ENCODE measurements at places on chromosomes 13 and 19.

DNA sequence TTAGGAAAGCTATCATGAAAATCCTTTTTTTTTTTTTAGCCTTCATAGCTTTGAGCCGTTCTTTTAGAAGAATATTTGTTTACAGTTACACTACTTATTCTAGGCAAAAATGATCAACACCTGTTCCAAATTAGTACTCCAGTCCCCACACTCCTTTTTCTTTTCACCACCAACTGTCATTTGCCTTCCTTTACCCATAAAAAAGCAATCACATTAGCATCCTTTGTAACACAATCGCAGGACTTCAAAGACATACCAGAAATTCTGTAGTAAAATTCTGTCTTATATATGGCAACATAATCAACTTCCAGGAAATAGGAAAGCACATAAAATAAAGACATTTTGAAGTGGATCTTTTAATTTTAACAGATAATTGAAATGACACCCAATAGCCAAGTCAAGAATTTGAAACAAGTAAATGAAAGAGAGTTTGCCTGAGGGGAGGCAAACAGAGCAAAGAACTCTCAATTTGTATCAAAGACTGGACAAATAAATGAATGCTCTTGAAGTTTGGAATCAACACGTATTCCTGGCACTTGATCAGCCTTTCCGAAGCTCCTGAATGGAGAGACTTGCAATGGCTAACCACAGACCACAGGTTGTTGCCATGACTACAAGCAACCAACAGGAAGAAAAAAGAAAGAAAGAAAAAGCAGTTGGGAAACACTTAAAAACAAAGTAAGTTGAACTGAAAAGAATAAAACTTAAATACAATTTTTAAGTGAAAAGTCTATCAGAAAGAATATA, 206.8 kb downstream of the PCDH9 start:
- no peak for DNase-seq

DNA sequence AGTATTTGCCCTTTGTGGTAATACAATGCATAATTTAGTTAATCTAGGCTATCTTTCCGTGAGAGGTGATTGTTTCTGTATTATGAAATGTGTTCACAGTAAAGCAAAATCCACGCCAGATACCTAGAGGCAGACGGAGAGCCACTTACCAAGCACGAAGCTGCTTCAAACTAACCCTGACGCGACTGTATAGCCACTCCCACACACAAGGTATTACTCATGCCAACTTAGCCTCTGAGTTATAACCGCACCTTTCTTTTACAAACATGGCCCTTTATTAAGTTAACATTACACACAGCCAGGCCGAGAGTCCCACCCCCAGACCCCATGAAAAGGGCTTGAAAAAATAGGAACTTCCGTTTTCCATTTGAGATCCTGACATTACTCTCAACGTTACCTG, 185.7 kb downstream of the ABCC4 start:
- DNase-seq: no peak

GRCh38 chr19:45528149-45528743, 21.0 kb downstream of the VASP start:
- DNase-seq: no peak

DNA sequence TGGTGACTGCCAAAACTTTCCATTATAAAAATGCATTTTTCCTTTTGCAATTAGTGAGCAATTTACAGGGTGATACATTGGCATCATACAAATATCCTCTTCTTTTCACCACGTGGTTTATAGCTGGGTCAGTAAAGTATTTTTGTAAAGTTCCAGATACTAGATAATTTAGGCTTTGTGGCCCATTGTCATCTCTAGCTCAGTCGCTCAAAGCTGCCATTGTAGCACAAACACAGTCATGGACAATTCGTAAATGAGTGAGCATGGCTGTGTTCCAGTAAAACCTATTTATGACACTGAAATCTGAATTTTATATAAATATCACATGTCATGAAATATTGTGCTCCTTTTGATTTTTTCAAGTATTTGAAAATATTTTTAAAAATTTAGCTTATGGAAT, 162.9 kb downstream of the USP12 start:
- DNase-seq: no peak

DNA sequence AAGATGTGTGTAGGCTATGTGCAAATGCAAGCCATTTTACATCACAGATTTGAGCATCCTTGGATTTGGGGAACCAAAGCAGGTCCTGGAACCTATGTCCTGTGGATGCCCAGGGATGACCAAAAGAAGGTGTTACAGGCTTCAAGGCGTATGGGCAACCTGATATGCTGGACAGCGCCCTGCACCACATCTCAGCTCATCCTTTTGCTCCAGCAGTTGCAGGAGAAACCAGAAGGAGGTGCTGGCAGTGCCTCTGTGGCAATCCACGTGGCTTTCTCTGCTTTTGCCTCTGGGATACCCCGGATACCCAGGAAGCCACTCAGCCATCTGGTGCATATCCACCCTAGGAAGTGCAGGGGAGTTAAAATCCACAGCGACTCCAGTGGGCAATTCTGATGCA, 110.3 kb upstream of the VSTM2B start:
- no peak for DNase-seq

DNA sequence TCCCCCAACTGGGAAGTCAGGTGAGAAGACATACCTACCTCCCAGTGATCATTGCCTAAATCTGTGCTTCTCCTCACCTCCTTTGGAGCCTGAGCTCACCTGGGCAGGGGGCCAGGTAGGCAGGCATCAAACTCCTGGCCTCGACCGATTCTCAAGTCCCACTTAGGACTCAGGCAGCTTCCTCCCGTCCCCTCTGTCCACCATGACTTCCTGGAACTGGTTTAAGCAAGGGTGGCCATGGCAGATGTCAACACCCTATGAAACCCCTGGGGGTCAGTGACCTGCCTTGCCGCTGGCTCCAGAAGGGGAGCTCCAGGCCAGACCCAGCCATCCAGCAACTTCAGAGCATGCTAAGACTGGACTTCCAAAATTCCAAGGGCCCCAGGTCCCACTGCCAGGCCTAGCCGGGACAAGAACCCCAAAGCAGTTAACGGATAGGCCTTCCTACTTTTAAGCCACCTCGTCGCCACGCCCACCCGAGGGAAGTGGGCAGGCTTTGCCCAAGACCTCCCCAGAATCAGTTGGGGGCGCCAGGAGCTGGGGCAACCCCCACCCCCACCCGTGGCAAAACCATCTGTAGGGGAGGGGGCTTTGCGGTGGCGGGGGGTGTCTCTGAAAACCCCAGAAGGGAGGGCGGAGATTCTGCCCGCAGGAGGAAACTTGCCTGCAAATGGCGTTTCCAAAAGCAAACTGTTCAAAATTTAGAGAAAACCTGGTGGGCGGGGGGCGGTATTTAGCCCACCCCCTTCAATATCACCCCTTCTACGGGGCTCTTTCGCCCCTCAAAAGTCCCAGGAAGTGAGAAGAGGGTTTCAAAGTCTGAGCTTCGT, 657 bp downstream of the PLIN3 start:
- no peak for DNase-seq

DNA sequence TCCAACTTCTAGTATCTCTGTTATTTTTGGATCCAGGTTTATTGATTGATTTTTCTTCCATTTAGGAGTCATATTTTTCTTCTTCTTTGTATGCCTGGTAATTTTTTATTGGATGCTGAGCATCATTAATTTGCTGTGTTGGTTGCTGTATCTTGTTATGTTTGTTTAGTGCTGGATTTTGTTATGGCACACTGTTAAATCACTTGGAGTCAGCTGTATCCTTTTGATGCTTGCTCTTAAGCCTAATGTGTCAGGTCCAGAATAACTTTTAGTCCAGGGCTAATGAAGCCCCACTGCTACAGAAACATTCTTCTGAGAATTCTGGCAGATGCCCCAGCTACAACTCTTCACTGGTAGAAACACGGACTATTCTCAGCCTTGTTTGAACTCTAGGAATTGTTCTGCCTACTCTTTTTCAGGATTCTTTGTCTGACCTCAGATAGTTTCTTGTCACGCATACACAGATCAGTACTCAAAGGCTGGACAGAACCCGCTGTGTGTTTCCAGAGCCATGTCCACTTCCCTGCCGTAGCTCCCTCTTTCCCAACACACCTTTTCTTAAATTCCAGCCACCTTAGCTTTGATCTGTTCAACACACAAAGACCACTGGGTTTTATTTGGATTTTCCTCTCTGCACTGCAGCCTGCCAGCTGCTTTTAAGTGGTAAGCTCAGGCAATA, 137.1 kb upstream of the WASF3 start:
- no peak for DNase-seq

DNA sequence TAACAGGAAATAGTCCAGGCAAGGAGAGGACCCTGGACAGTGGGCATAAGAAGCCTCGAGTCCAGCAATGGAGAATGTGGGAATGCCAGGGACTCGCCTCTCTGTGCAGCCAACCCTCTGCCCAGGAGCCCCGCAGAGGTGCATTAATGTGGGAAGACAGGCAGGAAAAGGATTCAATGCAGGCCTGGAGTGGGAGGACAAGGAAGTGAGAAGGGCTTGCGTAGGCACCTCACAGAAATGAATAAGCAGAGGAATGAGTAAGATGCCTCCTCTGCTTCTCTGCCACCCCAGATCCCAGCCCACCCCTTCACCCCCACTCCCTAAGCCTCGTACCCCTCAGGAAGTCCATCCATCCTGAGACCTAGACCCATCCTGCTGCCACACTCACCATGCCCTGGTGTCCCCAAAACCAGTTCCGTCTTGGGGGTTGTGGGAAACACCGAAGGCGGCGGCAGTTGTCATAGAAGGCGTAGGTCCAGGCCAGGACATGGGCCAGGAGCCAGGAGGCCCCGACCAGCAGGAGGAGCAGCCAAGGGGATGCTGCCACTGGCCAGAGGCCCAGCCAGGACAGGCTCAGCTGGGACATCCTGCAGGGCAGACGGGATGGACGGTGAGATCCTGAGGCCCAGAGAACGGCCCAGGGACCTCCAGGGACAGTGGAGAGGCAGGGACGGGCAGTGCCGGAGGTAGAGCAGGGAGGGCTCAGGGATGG, 692 bp downstream of the CYP4F2 start:
- no peak for DNase-seq

DNA sequence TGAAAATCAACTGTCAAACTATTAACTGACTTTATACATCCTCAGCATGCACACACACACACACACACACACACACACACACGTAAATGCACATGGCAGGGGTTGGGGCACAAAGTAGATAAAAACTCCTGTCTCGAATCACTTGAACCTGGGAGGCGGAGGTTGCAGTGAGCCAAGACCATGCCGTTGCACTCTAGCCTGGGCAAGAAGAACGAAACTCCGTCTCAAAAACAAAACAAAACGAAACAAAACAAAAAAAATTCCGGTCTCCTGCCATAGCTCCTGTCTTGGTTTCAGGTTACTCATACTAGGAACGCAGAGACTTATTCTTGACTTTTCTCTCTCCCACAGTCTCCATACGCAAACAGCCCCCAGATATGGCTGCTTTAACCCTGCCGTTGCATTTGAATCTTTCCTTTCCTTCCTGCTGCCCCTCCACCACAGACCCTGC, 148.9 kb downstream of the SHISA2 start:
- no peak for DNase-seq

GRCh38 chr19:34256835-34257558, 2.6 kb downstream of the GARRE1 start:
- no peak for DNase-seq

- no peak for DNase-seq
Observed at GRCh38 chr13:72745260-72745659, 17.5 kb downstream of the BORA start.

GRCh38 chr13:94232956-94233355, 246.5 kb downstream of the DCT start:
- no peak for DNase-seq

DNA sequence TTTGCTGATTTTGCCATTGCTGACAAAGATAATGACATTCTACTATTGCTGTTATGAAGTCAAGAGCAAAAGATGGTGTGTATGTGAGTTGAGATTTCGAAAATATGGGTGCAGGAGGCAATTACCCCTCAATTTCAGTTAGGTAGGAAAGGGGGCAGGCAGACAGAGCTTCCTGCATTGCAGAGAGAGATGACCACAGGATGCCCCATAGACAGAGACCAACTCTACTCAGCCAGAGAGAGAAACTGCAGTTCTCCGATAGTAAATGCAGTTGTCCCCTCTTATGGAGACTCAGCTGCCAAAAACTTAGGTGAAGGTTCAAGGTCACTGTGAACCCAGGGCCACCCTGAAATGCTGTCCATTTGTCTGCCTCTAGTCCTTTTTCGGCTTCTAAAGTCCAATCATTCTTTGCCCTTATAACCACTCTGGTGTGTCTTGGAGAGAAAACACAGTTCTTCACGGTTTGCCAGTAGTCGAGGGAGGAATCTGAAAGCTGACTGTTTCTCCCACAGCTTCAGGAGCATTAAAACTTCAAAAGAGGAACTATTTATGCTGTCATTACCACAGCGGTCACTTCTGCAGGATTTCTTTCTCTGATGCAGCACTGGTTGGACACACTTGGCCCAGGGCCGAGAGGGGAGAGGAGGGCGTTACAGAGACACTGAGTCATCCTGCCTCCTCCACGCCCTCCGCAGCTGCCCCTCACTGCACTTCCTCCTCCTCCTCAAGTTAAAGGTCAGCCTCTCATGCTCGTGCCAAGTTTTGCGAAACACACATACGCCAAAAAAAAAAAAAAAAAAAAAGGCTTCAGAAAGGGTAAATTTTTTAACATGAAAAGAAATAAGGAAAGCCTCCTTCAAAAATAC, 264.3 kb downstream of the FOXO1 start:
- no peak for DNase-seq

DNA sequence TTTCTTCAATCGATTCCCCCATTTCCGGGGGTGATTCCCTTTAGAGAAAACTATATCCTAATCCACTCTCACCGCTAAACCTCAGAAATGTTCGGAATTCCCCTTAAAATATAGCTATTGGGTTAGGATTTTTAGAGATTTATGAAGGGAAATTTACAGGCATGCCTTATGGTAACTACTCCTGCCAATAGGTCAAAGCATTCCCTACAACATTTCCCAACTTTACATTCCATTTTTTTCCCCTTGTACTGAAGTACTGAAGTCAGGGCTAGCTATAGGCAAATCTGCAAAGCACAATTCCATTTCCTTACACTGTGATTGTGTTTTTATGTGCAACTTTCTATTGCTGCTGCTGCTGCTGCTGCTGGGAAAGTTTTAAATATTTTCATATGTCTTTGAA, 2.1 kb downstream of the EDNRB start:
- DNase-seq: no peak

GRCh38 chr19:14061751-14062557, at the start of gene PALM3:
Gene PALM3, minus strand, starts transcription at chr19:14062076. Its CDS starts 96 bp downstream, at chr19:14061980.
- DNase-seq: no peak

DNA sequence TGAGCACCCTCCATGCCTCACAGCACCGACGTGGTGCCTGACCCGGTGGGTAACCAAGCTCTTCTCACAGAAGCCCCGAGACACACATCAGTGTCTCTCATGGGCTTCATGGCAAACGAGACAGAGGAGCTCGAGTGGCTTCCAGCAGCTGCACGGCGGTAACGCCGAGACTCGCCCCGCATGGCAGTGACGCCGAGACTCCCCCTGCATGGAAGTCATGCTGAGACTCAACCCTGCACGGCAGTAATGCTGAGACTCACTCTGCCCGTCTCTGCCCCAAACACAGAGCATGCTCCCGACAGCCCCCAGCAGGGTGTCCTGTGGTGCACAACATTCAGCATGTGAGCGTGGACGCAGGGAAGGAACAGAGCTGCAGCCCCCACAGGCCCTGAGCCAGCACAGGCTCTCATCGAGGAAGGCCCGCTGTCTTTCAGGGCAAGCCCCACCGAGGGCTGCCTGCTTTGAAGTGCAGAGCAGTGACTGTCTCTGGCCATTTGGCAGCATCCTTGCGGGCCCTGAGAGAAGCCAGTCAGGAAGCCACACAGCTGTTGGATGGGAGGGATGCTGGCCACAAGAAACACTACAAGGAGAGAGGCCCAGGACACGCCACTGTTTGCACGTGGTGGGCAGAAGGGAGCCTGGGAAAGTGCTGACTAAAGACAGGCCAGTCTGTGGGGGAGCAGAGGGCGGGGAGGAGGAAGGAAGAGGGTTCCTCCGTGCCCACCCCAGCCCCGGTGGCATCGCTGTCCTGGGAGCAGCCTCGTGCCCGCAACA, 9.5 kb downstream of the GAS6 start:
- DNase-seq: no peak

Data from stimulated activated CD4-positive, alpha-beta T cell treated with anti-CD3 and anti-CD28 coated beads, TNF-alpha, amount 100 ng/mL, for 24 hours (primary cell).